ENCODE measurements at places on chromosomes 12 and 14.

DNA sequence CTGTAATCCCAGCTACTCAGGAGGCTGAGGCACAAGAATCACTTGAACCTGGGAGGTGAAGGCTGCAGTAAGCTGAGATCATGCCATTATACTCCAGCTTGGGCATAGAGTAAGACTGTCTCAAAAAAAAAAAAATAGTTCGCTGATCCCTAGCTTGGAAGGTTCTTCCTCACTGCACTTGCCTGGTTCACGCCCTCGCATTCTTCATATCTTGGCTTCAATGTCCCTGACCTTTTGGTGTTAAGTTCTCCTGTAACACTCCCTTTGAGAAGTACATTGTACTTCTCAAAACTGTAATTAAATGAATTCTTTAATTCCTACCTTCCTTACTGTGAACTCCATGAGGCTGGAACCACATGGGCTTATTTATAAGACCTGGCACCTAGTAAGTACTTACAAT, 16.5 kb upstream of the TPCN1 start:
- DNase-seq: no peak

DNA sequence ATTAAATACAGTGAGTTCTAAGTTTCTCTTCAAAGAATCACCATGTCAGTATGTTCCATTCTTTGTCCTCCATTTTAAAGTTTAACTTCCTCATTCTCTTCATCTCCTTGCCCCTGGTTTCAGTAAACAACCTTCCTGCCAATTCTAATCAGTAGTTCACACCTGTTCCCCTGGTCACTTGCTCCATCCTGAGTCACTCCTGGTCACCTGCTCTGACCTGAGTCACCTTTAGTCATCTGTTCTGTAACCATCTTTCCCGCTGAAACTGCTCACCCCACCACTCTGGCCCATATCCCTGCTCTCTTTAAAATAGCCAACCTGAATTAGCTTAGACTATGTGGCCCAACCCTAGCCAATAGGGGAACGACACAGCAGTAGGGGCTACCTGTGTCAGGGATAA, 1447.4 kb upstream of the TMEM132C start:
- no peak for DNase-seq

DNA sequence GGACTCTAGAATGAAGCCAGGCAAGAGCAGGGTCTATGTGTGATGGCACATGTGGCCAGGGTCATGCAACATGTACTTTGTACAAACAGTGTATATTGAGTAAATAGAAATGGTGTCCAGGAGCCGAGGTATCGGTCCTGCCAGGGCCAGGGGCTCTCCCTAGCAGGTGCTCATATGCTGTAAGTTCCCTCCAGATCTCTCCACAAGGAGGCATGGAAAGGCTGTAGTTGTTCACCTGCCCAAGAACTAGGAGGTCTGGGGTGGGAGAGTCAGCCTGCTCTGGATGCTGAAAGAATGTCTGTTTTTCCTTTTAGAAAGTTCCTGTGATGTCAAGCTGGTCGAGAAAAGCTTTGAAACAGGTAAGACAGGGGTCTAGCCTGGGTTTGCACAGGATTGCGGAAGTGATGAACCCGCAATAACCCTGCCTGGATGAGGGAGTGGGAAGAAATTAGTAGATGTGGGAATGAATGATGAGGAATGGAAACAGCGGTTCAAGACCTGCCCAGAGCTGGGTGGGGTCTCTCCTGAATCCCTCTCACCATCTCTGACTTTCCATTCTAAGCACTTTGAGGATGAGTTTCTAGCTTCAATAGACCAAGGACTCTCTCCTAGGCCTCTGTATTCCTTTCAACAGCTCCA, 39.6 kb downstream of the DAD1 start:
- DNase-seq: no peak

DNA sequence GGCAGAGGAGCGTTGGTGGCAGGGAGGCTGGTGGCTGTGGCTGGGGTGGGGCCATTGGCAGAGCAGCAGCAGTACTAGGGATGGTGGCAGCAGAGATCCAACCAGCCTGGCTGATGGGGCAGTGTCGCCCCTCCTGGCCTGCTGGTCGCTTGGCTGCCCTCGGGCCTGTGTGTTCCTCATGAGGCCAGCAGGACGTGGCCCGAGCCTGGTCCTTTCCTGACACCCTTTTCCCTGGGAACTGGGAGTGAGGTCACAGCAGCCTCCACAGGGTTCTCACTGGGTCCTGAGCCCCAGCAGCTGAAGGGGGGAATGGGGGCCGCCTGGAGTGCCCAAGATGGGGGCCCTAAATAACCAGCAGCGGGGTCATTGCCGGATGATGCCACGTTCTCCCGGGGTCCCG, 46.1 kb downstream of the KIF26A start:
- no peak for DNase-seq

DNA sequence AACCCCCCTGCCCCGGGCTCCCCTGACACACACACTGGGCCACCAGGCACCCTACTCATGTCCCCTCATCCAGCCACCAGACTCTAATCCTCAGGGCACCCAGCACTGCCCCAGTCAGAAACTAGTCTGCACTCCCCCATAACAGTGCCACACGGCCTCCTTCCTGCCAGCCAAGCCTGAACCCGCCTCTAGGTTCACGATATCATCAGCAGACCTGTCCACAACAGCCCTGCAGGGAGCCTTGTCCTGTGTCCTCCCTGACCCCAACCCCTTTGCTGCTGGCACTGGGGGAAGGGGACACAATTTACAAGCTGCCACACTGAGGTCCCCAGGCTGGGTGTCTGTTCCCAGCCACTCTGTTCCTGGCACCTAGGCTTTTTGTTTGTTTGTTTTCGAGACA, 33.6 kb downstream of the LTBP2 start:
- DNase-seq: no peak

DNA sequence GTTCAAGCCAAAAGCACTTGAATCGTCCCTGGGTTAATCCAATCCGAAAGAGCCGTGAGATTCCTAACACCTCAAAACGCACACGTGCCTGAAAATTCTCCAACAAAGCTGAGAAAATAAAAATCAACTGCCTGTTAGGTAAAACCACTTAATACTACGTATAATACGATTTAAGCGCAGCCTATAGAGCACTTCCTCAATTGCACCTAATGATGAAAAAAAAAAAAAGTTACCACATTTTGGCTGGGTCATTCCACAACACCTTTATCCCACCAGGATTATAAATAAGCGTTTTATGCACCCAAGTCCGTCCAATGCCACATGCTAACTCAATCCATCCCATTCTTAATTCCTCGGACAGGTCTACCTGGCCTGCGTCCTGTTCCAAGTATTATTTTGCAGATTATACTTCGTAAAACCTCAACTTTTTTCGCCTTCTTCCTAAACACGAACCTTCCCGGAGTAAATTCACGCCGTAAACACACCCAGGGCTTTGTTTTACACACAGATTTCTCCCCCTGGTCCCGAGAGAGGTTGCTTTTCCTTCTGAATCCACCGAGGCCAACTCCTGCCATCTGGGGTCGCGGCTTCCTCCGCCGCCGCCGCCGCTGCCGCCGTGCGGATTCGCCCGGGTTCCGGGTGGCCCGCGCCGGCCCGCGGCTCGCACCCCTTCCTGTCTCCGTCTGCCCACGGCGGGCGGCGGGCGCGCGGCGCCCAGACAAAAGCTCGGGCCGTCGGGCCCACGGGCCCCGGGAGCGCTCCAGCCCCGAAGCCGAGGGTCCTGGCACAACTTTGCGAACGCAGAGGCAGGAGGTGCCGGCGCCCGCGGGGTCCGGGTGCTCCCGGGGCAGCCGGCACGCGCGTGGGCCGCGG, 66.2 kb downstream of the RNF34 start:
- DNase-seq: no peak

GRCh38 chr12:3219233-3219632, 142.1 kb downstream of the TSPAN9 start:
- DNase-seq: no peak

DNA sequence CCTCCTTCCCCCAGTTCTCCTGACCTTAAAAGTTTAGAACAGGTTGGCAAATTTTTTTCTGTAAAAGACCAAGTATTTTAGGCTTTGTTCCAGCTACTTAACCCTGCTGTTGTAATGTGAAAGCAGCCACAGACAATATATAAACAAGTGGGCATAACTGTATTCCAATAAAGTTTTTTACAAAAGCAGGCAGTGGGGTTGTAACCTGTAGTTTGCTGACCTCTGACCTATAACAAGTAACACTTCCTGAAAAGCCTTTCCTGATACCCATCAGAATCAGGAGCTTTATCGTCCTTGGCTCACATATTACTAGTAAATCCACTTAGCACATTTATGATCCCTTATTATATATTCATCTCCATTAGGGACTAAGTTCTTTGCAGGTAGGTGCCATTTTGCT, 13.1 kb upstream of the SMARCC2 start:
- DNase-seq: no peak

GRCh38 chr12:93089805-93090569, 160.9 kb upstream of the EEA1 start:
- no peak for DNase-seq

- peak; percentile 49 for DNase-seq
These were observed 78.4 kb downstream of the SSPN start for GRCh38 chr12:26273811-26274210.

DNA sequence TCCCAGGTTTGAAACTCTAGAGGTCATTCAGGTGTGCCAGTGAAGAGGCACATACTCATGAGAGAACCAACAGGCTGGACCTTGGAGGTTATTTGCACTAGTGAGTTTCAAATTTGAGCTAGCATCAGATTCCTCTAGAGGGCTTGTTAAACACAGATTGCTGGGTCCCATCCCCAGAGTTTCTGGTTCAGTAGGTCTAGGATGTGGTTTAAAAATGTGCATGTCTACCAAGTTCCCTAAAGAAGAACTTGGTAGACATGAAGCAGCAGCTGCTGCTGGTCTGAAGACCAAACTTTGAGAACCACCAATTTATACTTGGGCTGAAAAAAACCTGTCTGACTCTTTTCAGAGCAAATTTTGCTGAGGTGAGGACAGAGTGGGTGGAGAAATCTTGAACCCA, 61.7 kb downstream of the SUSD6 start:
- DNase-seq: no peak

DNA sequence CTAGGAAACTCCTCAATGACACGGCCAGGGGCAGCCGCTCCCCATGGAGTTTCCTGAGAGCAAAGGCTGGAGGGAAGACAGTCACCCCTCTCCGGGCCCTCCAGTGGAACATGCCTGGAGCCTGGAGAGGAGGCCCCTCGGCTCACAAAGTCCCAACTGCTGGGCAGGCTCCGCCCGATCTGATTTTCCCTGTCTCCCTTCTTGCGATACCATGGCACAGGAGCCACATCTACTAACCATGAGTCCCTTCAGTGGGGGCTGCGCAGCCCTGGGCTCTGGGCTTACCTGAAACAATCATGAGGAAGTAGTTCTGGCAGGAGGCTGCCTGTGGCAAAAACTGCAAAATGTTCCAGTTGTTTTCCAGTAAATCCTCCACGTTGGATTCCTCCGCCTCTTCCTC, 15.3 kb downstream of the P2RX2 start:
- DNase-seq: no peak

GRCh38 chr12:114815026-114815795, 131.2 kb upstream of the TBX3 start:
- DNase-seq: no peak

GRCh38 chr14:50670196-50670865, 2.2 kb upstream of the SAV1 start:
- no peak for DNase-seq

DNA sequence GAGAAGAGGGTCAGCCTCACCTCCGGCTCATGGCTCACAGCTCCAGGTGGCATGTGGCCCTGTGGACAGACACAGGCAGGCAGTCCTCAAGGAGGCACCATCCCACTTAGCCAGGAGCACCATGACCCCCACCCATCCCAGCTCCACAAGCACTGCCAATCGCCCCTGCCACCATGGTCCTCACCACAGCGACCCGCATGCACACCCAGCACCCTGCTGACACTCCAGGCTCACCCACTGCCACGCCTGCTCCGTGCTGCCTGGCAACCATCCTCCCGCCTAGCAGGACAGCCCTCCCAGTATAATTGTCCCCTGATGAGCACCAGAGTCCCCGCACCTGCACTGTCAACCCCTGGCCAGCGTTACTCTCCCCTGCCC, 50.9 kb downstream of the TRPV4 start:
- no peak for DNase-seq

DNA sequence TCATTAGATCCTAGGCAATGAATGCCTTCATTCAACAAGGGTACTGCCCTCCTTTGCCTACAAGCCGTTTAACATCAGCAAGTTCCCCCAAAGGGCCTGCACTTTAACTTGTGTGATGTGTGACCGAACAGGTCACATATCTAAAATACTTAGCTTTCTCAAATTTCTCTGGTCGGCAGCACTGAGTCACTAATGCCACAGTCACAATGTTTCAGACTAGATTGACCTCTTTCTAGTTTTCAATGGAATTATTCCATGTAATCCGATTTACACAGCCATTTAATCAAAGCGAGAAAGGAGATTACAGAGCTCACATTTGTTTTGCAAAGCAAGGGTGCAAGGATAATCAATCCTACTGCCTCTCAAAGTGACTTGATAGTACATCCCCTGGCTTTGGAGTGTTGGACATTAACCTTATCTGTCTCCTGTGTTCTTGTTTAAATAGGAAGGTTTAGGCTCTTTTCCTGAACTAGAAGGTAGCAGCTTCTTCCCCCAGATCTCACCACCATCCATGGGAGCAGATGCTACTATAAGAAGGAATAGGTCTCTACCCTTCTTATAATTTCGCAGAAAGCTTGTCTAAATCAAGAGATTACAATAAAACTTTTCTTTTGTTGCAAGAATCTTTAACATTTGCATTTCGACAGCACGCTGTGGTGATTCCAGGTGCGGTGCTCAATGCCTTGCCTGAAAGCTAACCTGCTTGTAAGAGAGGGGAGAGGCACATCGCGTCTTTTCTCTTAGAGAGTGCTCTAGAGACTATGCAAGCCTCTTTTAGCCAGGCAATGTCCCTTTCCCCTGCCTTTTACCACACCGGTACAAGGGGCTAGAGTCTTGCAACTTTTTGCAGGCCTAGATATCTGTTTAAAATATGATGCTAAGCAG, 1.8 kb downstream of the KITLG start:
- no peak for DNase-seq

Data from CMK (cell line).